ENCODE measurements at places on chromosomes 16 and 17.

GRCh38 chr17:7940034-7940433, 8.0 kb downstream of the CNTROB start:
- no peak for DNase-seq

DNA sequence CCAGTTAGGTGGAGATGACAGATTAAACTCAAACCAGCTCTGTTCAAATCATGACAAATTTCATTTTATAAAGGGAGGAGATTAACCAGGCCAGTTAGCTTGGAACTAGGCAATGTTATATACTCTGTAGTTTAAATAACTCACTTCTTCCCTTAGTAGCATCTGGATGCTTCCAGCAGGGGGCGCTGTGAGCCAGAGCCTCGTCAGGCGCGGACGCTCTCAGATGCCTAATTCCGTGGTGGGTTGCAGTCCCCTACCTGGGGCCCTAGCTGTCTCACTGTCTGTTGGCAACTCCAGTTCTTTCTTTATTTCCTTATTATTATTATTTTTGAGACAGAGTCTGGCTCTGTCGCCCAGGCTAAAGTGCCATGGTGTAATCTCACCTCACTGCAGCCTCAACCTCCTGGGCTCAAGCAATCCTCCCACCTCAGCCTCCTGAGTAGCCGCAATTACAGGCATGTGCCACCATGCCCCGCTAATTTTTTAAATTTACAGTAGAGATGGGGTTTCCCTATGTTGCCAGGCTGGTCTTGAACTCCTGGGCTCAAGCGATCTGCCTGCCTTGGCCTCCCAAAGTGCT, 17.3 kb upstream of the WFDC1 start:
- DNase-seq, result peak; percentile 69

DNA sequence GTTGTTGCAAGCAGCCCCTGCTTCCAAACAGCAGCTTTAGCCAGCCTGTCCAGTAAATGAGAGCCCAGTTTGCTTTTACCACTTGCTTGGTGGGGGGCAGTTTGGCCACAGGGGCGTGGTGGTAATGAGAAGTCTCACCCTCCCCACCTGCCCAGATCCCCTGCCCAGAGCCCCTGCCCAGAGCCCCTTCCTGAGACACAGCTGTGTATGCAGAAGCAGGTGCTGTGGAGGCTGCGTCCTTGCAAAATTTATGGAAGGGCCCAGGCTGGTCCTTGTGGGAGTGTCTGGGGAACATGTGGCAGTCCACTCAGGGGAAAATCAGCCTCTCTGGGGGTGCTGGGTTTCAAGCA, 27.6 kb upstream of the LGALS9 start:
- no peak for DNase-seq

- no peak for DNase-seq
Observed at GRCh38 chr16:66910175-66910940, 8.3 kb downstream of the CDH16 start.

DNA sequence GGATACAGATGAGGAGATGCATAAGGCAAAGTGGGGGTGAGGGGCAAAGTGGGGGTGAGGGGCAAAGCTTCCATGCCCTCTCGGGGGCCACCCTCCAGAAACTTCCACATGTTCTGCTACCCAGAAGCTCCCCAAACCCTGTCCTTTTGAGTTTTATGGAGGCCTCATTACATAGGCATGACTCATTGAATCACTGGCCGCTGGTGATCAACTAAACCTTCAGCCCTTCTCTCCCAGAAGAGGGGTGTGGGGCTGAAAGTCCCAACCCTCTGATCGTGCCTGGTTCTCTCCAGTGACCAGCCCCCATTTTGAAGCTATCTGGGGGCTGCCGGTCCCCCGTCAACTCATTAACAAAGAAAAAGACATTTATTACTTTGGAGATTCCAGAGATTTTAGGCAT, 27.5 kb downstream of the ITGAE start:
- no peak for DNase-seq

DNA sequence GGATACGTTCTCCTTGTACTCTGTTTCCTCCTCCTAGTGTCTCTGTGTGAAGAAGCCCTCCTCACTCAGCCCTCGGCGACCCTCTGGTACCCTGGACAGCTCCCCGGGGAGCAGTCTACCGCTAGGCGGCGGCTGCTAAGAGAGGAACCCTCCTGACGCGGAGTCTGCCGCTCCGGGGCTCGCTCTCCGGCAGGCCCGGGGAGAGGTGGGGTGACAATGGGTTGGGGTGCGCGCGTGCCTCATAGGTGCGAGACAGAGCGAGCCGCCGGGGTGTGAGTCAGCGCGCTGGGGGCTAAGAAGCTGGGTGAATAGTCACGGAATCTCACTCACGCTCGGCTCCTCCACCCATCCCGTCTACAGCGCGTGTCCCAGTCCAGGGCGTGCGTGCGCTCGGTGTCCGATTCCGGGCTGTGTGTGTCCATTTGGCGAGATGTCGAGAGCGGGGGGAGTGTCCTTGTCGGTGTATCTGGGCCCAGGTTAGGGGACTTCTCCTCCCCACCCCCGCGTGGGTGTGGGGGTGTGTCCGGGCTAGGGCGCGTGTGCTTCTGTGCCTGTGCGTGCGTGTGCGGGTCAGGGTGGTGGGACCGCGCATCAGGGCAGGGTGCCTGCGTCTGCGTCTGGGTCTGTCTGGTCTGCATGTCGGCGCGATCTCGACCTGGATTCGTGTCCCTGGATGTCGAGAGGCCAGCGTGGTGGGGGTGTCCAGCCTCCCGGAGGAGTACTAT, 577 bp upstream of the HS3ST2 start:
- DNase-seq, result no peak

DNA sequence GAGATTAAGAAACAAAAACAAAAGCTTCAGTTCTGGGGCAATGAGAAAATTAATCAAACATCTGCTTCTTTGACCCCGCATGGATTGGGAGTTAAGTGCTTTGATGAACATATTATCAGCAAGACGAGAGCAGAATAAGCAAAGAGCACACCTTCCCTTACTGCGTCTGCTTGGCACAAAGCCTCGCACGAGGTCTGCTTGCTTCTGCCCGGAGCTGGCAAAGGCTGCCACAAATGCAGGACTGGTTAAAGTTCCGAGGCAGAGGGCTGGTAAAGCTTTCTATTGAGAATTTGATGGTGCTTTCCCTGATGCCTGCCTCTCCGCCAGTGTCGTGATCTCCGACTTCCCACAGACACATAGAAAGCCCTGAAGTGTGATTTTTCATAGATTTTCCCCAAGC, 17.0 kb downstream of the VAT1L start:
- no peak for DNase-seq

- DNase-seq, result no peak
Observed at GRCh38 chr17:75442168-75443103, 14.0 kb upstream of the TMEM94 start.

GRCh38 chr16:49800441-49800840, 55.5 kb downstream of the ZNF423 start:
- DNase-seq, result no peak

DNA sequence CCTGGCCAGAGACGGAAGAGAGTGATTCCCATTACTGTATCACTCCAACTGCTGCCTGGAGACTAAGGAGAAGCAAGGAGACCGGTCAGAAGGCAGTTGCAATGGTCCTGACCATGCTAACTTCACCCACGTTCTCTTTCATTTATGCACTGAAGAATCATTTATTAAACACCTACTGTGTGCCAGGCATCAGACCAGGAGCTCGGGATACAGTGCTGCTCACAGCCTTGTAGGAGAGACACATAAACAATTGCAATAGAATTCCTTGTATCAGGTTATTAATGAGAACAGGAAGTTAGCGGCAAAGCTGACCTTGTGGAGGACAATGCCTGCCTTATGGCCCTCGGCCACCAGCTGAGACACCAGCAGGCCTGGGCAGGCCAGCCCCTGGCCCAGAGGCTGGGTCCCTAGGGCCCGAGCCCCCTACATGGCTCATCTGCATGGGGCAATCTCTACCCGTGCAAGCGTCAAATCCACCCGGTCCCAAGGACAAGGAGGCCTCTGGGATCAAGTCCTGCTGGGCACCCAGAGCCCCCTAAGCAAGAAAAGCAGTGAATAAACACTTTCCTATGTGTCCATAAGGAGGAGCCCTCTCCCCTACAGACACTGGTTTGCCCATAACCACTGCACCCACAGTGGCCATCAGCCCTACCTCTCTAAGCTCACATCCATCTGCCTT, 8.6 kb upstream of the ENPP7 start:
- no peak for DNase-seq

DNA sequence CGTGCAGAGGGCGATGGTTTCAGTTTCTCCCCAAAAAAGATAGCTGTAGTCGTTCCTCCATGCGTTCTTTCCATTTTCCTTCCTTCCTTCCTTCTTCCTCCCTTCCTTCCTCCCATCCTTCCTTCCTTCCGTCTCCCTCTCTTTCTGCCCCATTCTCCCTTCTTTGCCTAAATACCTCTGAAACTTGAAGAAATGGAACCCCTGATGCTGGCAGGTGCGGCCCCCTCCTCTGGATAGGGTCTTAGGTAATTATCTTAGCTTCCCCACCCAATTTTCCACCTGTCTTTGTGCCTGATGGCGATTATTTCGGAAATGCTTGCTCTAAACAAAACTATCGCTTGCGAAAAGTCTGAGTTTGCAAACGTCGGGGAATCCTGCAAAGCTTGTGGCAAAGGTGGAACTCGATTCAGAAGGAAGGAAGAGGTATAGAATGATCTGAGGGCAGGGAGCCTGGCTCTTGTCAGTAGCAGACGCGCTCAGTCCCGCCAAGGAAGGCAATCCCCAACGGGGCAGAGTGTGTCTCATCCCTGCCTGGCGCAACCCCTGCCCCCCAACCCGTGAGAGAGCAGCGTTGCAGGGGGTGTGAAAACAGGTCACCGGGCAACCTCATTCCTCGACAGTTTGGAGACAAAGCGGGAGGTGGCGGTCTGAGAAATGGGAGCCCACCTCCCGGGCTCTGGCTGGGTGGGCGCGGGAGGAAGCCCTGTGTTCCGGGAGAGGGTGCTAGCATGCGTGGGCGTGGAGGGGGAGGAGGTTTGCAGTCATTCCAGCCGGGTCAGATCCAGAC, 2.9 kb upstream of the CBX8 start:
- DNase-seq, result no peak

DNA sequence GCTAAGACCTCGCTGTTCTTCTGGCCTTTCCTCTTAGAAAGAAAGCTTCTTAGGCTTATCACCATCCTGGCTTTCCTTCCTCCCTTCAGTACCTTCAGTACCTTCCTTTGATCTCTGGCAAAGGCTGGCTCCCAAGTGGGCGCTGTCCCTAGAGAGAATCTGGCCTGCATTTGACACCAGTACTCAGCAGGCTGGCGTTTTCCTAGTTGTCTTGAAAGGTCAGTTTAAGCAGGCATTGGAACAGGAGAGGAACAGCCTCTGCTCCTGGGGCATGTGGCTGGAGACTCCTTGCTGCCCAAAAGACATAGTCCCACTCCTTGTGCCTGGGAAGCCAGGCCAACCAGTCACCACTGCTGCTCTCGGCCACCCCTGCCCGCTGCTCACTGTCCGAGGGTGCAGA, 34.1 kb downstream of the TMEM238L start:
- DNase-seq, result no peak

- DNase-seq, result no peak
Observed at GRCh38 chr17:8609910-8610309, 20.6 kb downstream of the MYH10 start.

GRCh38 chr16:59355704-59356103, 621.6 kb upstream of the GOT2 start:
- DNase-seq, result no peak

- DNase-seq, result peak; percentile 43
Observed at GRCh38 chr17:32876417-32877163, at the start of gene MYO1D. Gene MYO1D, minus strand, starts transcription at chr17:32877124. Its CDS starts 252 bp downstream, at chr17:32876872.

DNA sequence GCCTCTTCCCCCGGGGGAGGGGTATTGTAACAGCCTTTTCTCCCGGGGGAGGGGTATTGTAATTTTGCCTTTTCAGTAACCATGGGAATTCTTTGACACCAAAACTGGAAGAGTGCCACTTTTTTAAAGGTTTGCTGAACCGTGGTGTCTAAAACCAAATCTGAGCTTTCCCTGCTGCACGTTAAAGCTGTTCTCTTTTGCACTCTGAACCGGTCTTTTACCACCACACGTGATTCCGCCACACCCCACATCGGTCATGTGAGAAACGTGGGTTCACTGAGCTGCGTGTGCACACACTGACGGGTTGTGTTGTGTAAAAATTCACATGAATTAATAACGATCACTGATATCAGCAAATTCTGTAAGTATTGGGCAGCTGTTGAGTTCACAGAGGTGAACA, 9.2 kb upstream of the ACSF3 start:
- DNase-seq, result no peak

DNA sequence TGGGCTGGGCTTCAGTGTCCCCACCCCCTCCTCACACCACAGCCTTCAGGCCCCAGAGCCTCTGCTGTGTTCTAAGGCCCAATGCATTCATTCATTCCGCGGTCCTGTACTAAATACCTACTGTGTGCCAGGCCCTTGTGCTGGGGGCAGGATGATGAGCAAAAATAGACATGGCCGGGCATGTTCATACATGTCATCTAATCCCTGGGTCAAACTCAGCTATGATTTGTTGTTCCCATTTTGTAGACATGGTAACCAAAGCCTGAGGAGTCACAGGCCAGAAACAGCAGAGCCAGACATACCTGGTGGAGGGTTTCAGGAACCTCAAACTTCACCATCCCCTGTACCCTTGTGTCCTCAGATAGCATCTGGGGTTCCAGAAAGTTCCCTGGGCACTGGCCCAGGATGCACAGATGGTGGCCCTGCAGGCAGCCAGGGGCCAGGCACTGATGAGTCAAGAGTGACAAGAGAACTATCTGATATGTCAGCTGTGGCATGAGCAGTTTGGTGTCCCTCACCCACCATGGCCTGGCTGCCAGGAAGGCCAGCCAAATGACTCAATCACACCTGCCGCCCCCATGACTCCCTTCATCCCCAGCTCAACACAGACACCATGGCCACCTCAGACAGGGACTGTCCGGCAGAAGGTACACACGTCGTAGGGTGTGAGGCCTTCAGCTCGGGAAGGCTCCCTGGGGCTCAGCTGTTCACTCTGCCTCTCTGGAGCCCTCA, 2.7 kb upstream of the RRAD start:
- DNase-seq, result no peak

- no peak for DNase-seq
Observed at GRCh38 chr17:70709596-70709995, 540.3 kb downstream of the KCNJ2 start.

GRCh38 chr17:27540318-27541101, 84.3 kb downstream of the KSR1 start:
- no peak for DNase-seq

DNA sequence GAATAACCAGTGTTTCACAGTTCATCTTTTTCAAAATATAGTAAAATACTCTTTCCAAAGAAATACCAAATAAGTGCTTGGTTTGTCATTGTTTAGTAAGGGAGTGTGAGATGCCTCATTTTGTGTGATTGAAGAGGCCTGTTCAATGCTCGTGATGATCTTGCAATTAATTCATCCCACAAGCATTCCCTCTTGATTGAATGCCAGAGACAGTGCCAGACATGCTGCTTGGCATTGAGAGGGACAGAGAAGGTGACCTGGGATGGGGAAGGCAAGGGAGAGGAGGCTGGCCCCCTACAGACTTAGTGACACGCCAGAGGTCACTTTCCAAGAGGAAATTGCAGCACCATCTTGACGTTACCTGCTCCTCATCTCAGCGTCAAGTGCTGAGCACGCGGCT, 49.3 kb downstream of the CLEC16A start:
- no peak for DNase-seq

- DNase-seq, result no peak
Observed at GRCh38 chr17:44304651-44305050, 3.8 kb upstream of the RUNDC3A start.

- DNase-seq, result no peak
Observed at GRCh38 chr17:79985943-79986391, 49.7 kb downstream of the TBC1D16 start.
